ENCODE measurements at places on chromosomes 11 and 22.

DNA sequence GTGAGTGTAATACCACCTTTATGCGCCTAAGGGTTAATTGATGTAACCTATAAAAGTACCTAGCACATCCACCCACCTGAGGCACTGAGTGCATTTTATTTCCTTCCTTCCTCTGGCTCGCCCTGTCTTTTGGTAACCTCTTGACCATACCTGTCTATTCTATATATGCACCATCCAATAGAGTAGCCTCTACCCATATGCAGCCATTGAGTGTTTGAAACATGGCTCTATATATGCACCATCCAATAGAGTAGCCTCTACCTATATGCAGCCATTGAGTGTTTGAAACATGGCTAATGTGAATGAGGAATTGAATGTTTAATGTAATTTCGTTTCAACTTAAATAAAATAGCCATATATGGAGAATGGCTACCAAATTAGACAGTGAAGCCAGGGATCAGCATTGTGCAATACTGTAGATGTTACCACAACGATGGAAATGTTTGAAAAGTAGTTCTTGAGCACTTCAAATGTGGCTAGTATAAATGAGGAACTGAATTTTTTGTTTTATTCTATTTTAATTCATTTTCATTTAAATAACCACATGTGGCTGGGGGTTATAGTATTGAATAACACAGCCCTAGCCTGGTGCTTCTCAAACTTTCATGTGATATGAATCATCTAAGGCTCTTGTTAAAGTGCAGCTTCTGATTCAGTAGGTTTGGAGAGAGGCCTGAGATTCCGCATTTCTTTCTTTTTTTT is 33.8 kb downstream of the SLC35F2 start:
- DNase-seq, result no peak

DNA sequence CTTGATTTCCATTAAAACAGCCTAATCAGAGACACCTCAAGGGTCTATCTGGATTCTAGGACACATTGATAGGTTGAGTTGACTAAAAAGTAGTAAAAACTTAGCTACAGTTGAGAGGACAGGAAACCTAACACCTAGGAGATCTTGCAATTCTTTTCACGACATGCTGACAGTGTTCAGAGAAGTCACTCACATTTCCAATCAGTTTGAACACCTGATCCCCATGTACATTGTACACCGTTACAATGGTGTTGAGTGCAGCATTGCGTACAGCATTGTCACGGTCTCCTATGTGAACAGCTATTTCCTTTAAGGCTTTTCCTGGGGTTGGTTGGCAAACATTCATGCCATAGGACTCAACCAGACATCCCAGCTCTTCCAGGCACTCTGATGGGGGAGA is 42.8 kb downstream of the F2 start:
- no peak for DNase-seq

GRCh38 chr11:57586711-57587245 is 10.7 kb upstream of the SERPING1 start:
- DNase-seq, result no peak

- DNase-seq, result no peak
These were observed at the start of gene FCHSD2 for GRCh38 chr11:73142128-73142377. Gene FCHSD2 (minus strand): TSS chr11:73142318. CDS start chr11:73141877, 441 bp downstream.

GRCh38 chr11:17418444-17419081 is 30.1 kb upstream of the KCNJ11 start:
- no peak for DNase-seq

GRCh38 chr11:125451400-125452124 is 44.5 kb downstream of the FEZ1 start:
- no peak for DNase-seq

DNA sequence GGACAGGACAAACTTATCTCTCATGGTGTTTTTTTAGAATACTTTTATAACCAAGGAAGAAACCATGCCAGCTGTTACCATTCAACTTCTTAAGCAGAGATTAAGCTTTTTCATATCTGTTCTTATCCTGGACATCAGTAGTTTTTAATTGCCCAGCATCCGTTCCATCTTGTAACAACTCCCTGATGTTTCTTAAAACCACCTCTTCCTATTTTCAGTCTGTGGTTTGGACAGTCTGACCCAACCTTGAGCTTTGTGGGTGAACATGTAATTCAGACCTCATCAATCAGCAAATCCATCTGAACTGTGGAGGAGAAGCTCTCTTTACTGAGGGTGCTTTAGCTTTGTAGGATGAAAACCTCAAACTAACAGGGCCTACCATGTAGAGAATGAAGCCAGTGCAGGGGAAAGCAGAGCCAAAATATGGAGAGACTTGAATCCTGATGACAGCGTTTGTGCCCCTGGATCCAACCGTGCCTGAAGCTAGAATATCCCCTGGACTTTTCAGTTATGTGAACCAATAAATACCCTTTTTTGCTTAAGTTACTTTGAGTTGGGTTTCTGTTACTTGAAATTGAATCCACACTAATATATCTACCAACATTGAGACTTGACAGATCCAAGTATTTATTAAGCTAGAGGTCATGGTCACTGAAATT is 9.4 kb downstream of the TUG1 start:
- no peak for DNase-seq

DNA sequence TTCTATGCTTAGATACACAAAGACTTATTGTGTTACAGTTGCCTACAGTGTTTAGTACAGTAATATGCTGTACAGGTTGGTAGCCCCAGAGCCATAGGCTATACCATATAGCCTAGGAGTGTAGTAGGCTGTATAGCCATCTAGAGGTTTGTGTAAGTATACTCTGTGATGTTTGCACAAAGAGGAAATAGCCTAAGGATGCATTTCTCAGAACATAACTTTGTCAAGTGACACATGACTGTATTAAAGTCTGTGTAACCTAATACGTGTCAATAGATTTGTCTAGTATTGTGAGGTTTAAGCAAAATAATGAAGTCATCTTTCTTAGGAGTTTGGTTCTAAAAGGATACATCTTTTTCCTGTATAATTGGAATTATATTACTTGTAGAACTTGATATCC is 5.5 kb downstream of the ZC3H12C start:
- DNase-seq, result no peak
